Cardiac muscle cell (in vitro differentiated cells and primary cell): ENCODE measurements at places on chromosomes 12 and 14. TPM values are rescaled to one million over a fixed set of nuclear protein-coding genes. Genes with fewer than 3 reads are reported as not detected.

Gene SDR39U1
- 163 TPM in 2 replicates for polyA plus RNA-seq

Gene PDE3A
- polyA plus RNA-seq: 1.3 and 1.8 TPM in 2 replicates

Gene FMNL3
- polyA plus RNA-seq: 2.9 and 4.7 TPM in 2 replicates

Gene SLCO1C1
- 0.37 TPM in 1 of 2 replicates, not detected in the other for polyA plus RNA-seq

Gene KRT6B
- polyA plus RNA-seq: 0.13 TPM in 1 of 2 replicates, not detected in the other

Gene CCDC38
- polyA plus RNA-seq: not detected in 2 replicates

Gene VEZT
- polyA plus RNA-seq: 56.9 and 62.9 TPM in 2 replicates

Gene CD4
- 5.2 and 5.9 TPM in 2 replicates for polyA plus RNA-seq

Gene EXOC3L4
- polyA plus RNA-seq: 2.7 and 6.3 TPM in 2 replicates

Gene VDR
- not detected in 2 replicates for polyA plus RNA-seq

Gene LALBA
- not detected in 2 replicates for polyA plus RNA-seq

Gene BATF
- polyA plus RNA-seq: not detected in 2 replicates

Gene TMBIM6
- 388 and 524 TPM in 2 replicates for polyA plus RNA-seq

Gene KRT8
- polyA plus RNA-seq: 728 and 1,480 TPM in 2 replicates

Gene WNT1
- not detected in 2 replicates for polyA plus RNA-seq

Gene GPR84
- polyA plus RNA-seq: not detected in 2 replicates

Gene CCT2
- polyA plus RNA-seq: 307 and 340 TPM in 2 replicates

Gene CCDC88C
- 0.49 and 0.57 TPM in 2 replicates for polyA plus RNA-seq

Gene GCN1
- polyA plus RNA-seq: 27.0 and 37.0 TPM in 2 replicates

Gene INF2
- 14.1 and 14.5 TPM in 2 replicates for polyA plus RNA-seq

Gene HOXC13
- polyA plus RNA-seq: not detected in 2 replicates

Gene SMCO3
- polyA plus RNA-seq: 0.16 and 0.22 TPM in 2 replicates

Gene IFNG-AS1
- polyA plus RNA-seq: 0.39 TPM in 1 of 2 replicates, not detected in the other

Gene NKX2-1
- polyA plus RNA-seq: 0.11 TPM in 1 of 2 replicates, not detected in the other

Gene RD3L
- 0.46 and 0.49 TPM in 2 replicates for polyA plus RNA-seq

Gene PXMP2
- polyA plus RNA-seq: 70.1 and 111 TPM in 2 replicates

Gene KLRC2
- not detected in 2 replicates for polyA plus RNA-seq

Gene TPH2
- not detected in 2 replicates for polyA plus RNA-seq

Gene EML5
- polyA plus RNA-seq: 0.33 and 0.45 TPM in 2 replicates

Gene LTBR
- polyA plus RNA-seq: 0.65 and 2.4 TPM in 2 replicates

Gene LPAR5
- polyA plus RNA-seq: 0.10 and 0.78 TPM in 2 replicates

Gene TDRD9
- polyA plus RNA-seq: 0.31 TPM in 1 of 2 replicates, not detected in the other

Gene DENR
- 87.6 and 88.2 TPM in 2 replicates for polyA plus RNA-seq

Gene PROX2
- 0.06 and 0.75 TPM in 2 replicates for polyA plus RNA-seq

Gene ENDOU
- polyA plus RNA-seq: 0.95 and 1.3 TPM in 2 replicates

Gene RND1
- 3.5 and 7.2 TPM in 2 replicates for polyA plus RNA-seq

Gene PIWIL1
- not detected in 2 replicates for polyA plus RNA-seq

Gene CLEC14A
- 0.49 TPM in 1 of 2 replicates, not detected in the other for polyA plus RNA-seq

Gene KCNH3
- polyA plus RNA-seq: 0.14 and 0.34 TPM in 2 replicates

Gene HRK
- polyA plus RNA-seq: 0.06 and 0.17 TPM in 2 replicates
